ENCODE measurements at places on chromosomes 7 and 10.

DNA sequence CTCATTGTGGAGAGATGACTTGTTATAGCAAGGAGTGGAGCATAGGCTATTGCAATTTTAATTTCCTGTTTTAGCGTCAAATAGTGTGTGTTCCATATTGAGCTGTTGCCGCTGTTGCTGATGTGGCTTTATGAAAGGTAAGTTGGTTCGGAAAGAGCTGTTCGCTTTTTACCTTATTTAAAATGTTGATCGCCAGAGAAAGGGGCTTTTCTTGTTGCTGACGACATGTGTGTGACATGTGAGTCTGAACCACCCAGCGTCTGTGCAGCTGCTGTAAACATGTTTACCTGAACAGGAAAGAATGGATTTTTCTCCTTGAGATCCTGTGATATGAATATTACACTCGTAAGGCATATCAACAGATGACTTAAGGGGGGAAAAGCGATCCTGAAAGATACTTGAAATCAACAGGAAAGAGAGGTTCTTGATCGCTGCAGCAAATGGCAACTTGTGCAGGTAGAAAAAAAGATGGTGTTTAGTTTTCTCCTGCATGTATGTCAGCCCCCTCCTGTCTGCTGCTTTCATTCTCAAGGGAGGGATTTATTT is 2.5 kb downstream of the ZEB1 start:
- DNase-seq: no peak

GRCh38 chr7:101017064-101017777 is 2.7 kb upstream of the MUC17 start:
- peak; percentile 87 for DNase-seq

DNA sequence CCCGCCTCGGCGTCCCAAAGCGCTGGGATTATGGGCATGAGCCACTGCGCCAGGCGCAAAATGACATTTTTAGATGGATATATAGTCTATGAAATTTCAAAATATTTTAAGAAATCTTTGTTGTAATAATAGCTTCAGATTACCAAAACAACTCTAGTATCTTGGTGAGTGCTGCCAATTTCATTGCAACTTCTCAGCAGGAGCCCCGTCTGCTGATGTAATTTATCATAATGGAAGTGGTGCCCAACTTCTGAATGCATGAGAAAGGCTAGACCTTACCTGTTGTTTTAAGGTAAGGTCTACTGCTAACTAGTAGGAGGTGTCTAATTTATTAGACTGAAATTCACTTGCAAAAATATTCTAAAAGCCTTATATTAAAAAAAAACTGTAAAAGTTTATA is 20.0 kb downstream of the PDSS1 start:
- DNase-seq: no peak

DNA sequence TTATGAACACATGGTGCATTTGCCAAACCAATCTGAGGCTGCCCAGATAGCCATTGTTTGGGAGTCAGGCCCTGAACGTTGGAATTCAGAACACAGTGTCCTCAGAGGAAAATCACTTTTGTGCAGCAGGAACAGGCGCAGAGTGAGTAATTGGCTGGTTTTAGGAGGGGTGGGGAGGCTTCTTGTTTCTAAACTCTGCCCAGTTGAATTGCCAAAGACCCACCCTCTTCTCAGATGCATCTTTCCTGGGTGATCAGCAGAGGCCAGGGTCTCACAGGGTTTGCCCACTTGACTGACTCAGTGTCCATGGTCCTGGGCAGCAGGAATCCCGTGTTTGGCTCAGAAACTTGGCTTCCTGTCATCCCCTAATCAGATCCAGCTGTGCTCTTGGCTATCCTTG is 24.3 kb downstream of the PRLHR start:
- no peak for DNase-seq

GRCh38 chr10:119652361-119652730 is 1.2 kb downstream of the BAG3 start:
- DNase-seq: no peak

- no peak for DNase-seq
Measured at GRCh38 chr10:86102451-86102850, 264.1 kb downstream of the GRID1 start.

- no peak for DNase-seq
Measured at GRCh38 chr10:118584181-118584954, 11.1 kb downstream of the PRLHR start.

- no peak for DNase-seq
Measured at GRCh38 chr10:51668336-51668689, 31.1 kb downstream of the CSTF2T start.

- DNase-seq: no peak
Measured at GRCh38 chr7:159140170-159140910, 4.3 kb downstream of the VIPR2 start.

- no peak for DNase-seq
Measured at GRCh38 chr10:78361031-78361430, 327.4 kb downstream of the RPS24 start.

GRCh38 chr7:138785587-138786437 is 12.0 kb upstream of the TMEM213 start:
- DNase-seq: no peak

- DNase-seq: no peak
Measured at GRCh38 chr10:124827474-124827873, 25.9 kb downstream of the ABRAXAS2 start.

DNA sequence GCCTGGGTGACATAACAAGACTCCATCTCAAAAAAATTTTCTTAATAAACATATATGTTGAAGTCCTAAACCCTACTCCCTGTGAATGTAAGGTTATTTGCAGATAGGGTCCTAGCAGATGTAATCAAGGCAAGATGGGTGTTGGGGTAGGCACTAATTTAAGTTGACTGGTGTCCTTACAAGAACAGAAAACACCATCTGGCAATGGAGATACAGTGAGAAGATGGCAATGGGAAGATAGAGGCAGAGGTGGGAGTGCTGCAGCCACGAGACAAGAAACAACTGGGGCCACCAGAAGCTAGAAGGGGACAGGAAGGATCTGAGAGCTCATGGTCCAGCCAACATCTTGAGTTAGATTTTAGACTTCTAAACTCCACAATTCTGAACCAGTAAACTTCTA is 606.4 kb downstream of the CNTNAP2 start:
- no peak for DNase-seq

- DNase-seq: no peak
Measured at GRCh38 chr7:101352920-101353308, 9.8 kb upstream of the COL26A1 start.

DNA sequence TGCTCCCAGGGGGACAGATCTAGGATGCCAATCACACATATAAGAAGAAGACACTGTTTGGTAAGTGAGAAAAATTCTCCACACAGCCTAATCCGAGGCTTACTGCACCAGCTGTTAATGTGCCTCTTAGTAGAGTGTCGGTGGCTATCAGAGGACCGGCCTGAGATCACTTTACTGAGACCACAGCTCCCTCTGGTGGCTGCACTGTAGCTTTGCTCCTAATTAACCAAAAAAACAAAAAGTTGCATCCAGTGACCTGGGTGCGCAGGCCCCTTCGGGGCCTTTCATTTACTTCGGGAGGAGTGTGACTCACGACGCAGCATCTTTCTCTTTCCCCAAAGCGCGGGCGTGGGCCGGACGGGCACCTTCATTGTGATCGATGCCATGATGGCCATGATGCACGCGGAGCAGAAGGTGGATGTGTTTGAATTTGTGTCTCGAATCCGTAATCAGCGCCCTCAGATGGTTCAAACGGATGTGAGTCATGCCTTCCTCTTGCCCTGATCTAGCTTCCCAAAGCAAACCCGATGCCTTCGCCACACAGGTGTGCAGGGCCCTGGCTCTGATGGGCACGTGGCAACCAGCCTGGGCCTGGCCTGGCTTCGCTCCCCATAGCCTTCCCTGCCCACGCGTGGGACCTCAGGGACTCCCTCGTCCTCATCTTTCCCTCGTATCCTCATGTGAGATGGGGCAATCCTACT is 56.7 kb downstream of the MKI67 start:
- DNase-seq: peak; percentile 80

GRCh38 chr7:31957756-31958155 is 112.5 kb downstream of the PDE1C start:
- DNase-seq: no peak

DNA sequence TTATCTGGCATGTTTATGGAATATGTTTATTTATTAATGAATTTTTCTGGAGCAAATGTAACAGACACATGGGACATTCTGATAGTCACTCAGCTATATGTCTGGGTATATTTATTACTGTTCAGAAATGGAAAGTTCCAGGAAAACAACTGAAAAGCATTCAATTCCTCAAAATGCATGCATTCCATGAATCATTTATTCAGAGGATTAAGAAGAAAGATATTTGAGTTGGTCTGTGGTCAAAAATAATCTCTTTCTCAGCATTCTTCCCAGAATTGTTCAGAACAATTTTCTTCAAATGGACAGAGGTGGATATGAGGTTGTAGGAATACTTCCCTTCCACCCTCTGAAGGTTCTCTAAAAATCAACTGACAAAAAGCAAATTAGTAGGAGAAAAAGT is 97.6 kb upstream of the ITGB1 start:
- DNase-seq: no peak

DNA sequence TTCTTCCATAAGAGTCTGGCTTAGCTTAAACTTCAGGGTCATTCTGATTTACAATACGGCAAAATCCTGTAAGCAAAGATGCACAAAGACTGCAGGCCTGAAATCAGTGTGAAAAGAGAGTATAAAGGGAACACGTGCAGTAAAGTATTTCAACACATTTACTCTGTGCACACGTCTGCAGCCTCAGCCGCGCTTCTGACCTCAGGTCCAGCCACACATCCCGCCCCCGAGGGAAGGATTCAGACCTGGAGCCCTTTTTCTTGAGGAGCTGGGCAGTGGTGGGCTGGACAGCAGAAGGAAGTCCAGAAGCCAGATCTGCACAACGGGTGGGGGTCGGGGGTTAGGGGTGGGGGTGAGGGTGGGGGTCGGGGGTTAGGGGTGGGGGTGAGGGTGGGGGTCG is 58.9 kb upstream of the FAM20C start:
- DNase-seq: no peak

DNA sequence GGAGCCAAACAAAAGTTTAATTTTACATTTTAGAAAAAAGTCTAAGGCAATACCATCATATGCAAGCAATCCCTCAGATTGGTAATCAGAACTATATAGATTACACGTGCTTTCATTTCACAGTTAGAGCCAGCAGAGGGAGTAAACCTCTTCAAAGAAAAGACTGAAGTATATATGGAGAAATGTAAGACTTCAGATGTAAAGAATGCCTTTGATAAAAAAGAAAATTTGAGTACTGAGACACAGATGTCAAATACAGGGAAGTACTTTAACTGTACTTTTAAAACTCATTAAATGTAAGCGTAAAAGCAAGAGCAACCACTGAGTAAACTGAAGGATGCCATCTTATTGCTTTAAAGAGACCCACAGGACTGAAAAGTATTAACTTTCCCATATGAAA is 101.4 kb upstream of the FAM133B start:
- no peak for DNase-seq

DNA sequence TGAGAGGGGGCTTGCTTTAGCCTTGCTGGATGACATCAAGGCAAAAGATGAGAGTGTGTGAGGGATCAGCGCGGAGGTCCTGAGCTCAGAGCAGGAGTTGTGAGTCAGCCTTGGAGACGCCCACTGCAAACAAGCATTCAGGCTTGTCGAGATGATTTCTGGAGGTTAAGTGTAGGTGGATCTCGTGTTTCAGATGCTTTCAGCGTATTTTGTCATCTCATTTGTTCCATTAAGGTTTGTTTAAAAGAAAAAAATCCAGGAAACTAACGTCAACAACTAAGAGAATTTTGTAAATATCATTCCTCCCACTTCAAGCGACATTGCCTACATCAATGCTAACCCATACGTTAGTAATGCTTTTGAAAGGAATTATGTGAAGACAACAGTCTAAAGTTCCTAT is 715.4 kb upstream of the NRP1 start:
- DNase-seq: no peak

DNA sequence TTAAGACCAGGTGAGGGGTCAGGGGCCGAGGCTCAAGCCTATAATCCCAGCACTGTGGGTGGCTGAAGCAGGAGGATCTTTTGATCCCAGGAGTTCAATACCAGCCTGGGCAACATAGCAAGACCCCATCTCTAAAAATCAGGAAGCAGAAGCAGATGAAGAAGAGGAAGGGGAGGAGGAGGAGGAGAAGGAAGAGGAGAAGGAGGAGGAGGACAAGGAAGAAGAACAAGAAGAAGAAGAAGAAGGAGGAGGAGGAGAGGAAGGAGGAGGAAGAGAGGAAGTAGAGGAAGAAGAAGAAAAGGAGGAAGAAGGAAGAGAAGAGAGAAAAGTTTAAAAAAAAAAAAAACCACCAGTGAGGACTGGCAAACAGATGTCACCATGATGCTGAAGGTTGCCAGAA is 92.0 kb upstream of the TMEM26 start:
- no peak for DNase-seq

GRCh38 chr10:43044961-43045621 is 31.8 kb upstream of the RET start:
- DNase-seq: peak; percentile 52

DNA sequence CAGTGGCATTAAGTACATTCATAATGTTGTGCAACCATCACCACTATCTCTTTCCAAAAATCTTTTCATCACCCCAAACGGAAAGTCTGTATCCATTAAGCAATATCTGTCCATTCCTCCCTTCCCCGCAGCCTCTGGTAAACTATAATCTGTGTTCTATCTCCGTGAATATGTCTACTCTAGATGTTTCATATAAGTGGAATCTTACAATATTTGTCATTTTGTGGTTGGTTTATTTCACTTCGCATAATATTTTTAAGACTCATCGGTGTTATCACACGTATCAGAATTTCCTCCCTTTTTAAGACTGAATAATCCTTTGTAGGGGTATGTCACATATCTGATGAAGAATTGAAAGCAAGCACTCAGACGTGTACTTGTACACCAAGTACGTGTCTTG is 86.0 kb upstream of the FGFR2 start:
- no peak for DNase-seq

DNA sequence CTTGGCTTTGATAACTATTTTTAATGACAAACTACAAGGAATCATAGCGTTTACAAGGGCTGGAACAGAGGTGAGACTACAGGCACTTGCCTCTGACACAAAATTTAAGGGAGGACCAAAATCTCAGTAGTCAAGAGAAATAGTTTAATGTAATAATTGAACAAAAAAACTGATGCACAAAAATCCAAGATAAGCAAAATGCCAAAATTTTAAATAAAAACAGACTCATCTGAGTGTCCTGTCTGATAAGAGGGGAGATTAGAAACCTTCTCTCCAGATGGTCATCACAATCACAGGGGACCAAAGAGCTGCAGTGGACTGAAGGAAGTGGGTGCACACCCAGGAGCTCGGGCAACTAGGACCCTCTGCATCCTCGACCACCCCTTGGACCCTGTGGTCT is 70.5 kb downstream of the PARD3 start:
- DNase-seq: no peak

All from ascending aorta (tissue), 2 donors.